ENCODE measurements at places on chromosomes 5 and 9. TPM values are rescaled to one million over a fixed set of nuclear protein-coding genes. Genes with fewer than 3 reads are reported as not detected.

DNA sequence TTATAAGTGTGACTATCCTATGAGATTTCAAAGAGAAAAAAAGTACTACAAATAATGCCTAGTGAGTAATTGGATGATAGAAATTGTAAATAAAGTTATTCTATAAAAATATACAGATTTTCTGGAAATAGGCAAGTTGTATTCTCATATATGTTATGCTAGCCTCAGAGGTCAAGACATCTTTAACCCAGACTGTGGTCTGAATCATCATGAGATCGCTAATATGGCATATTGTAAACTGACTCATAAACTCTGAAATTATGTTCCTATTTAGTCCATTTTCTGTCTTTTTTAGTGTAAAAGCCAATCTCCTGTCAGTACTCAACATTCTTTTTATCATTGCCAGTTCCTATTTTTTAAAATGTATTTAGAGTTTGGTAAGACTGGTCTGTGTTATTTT lies 14.2 kb downstream of the LOX start:
- DNase-seq: no peak

The BNC2 gene
- polyA plus RNA-seq: not detected

DNA sequence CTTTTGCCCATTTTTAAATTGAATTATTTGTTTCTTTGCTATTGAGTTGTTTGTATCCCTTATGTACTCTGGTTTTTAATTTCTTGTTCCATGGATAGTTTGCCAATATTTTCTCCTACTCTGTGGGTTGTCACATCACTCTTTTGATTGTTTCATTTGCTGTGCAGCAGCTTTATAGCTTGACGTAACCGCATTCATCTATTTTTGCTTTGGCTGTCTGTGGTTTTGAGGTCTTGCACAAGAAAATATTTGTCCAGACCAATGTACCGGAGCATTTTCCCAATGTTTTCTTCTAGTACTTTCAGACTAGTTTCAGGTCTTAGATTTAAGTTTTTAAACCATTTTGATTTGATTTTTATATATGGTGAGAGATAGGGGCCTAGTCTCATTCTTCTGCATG lies 36.2 kb upstream of the ZNF366 start:
- no peak for DNase-seq

GRCh38 chr5:10678244-10678643 lies 82.8 kb downstream of the DAP start:
- no peak for DNase-seq

The C9orf50 gene
- polyA plus RNA-seq: not detected
